ENCODE measurements at places on chromosomes 1 and 21.

- DNase-seq, result no peak
Observed at GRCh38 chr1:19844731-19845495, 29.8 kb upstream of the RNF186 start.

DNA sequence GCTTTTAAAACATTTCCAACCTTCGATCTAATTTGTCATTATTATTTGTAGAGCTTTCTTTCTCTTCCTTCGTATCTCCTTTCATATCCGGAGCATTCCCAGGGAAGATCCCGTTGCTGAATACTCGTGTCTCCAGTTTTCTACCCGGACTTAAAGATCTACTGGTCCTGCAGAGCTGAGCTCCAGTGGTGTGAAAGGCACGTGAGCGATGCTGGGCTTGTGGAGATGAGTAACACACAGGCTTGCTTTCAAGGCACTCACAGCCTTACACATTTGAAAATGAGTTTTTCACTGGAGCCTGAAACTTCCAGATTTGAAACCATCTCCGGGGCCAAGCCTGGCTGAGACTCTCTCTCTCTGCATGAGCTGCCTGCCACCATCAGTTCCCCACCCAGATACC is 428.3 kb downstream of the KIF26B start:
- no peak for DNase-seq

GRCh38 chr21:25733859-25734653 is 648 bp downstream of the ATP5PF start:
- peak; percentile 55 for DNase-seq

GRCh38 chr1:30679201-30679975 is 44.0 kb downstream of the MATN1 start:
- no peak for DNase-seq

DNA sequence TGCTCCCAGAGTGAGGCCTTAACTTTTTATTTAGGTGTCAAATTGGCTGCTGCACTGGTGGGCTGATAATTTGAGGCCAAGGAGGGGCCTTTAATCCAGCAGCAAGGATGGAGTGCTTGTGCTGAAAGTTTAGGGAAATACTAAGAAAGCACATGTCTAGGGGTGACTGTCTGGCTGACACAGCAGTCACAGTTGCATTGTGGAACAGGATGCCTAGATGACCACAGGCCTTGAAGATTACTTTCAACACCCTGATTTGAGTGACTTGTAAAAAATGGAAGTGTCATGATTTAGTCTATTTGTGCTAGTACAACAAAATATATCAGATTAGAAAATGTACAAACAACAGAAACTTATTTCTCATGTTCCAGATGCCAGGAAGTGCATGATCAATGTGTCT is 57.7 kb downstream of the ZNF697 start:
- no peak for DNase-seq

DNA sequence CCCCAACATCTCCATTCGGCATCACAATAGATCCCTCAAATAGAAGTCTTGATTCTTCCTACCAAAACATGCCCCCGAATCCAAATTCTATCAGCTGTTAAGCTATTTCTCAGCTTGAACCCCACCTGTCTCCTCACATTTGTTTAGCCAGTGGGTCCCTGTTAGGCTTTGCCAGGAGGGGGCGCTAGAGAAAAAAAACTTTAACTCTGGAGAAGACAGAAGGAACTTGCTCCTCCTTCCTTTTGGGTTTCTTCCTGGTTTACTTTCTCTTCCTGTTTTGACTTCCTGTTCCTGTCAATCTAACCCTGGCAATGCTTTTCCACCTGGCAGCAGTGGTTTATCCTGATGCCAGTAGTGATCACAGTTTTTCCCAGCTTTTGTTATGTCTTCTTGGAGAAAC is 95.6 kb upstream of the KCNK1 start:
- DNase-seq, result peak; percentile 23

GRCh38 chr21:34073749-34074282 is 438 bp downstream of the MRPS6 start:
- DNase-seq, result peak; percentile 49

DNA sequence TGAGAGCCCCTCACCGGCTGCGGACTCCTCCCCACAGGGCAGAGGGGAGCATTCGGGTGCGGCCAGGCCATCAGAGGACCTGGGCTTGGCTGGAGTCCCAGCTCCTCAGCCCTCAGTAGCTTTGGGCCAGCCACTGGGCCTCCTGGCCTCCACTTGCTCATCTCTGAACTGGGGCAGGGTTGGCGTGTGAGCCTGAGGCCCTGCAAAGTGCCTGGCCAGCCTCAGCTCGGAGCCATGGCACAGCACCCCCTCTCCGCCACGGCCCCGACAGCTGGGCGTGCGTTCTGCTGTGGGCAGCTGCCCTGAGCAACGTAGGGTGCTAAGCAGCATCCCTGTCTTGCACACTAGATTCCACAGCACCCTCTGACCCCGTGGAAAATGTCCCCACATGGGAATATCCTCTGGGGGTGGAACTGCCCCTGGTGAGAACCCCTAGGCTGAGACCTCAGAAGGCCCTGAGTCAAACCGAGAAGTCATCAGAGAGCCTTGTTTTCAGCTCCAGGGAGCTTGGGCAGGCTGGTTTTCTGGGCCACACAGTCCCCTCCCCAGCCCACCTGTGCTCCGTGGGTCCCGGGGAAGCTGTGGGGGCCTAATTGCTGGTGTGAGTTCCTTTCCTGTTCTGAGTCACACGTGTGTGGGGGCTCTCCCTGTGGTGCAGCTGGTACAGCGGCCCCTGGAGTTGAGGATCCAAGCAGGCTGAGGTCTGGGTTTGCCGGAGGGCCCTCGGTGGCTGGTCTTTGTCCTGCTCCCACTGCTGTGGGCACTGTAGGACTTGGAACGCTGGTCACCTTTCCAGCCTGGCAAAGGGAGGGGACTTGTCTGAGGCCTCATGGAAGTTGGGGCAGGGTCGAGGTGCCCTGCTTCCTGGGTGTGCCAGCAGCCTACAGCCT is 24.5 kb downstream of the TP73 start:
- DNase-seq, result peak; percentile 45

GRCh38 chr1:69711190-69711930 is 143.6 kb downstream of the LRRC7 start:
- DNase-seq, result no peak

DNA sequence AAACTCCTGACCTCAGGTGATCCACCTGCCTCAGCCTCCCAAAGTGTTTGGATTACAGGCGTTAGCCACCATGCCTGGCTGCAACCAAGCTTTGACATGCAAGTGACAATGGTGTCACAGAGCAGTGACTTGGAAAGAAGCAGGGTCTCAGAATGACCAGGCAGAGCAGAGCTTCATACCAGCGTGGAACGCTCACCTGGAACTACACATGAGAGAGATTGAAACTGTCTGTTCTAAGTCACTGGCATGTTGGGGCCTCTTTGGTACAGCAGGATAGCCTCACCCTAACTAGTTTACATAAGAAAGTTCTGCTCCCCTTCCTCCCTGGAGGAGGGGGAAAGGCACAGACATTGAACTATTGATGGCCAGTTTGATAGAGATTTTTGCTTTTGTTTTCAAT is 47.5 kb upstream of the ITPKB start:
- no peak for DNase-seq

DNA sequence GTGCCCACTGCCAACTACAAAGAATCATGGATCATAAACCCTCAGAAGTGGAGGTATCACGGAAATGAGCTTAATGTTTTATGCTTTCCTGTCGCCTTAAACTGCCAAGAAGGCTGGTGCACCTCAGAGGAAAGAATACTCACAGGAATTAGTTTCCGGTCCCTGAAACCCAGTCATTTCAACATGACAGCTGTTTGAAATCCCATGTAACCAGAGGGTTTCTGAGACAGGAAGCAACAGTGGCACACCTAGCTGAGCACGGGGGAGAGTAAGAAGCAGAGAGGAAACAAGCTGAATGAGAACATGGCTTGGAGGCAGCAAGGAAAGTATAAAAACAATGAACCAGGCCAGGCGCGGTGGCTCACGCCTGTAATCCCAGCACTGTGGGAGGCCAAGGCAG is 3.9 kb downstream of the JAK1 start:
- peak; percentile 32 for DNase-seq

DNA sequence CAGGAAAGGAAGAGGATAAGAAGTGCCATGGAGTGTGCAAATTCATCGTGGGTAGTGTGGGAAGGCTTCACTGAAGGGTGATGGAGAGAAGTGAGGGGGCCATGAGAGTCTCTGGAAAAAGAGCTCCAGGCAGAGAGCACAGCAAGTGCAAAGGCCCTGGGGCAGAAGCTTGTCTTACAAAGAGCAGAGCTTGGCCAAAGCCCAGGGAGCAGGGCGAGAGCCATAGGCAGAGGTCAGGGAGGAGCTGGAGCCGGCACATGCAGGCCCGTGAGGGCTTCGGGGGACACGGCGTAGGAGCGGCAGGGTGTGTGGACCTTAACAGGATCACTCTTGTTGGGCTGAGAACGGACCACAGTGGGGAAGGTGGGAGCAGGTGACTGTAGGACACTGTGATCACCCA is 83.7 kb upstream of the EDN2 start:
- no peak for DNase-seq

DNA sequence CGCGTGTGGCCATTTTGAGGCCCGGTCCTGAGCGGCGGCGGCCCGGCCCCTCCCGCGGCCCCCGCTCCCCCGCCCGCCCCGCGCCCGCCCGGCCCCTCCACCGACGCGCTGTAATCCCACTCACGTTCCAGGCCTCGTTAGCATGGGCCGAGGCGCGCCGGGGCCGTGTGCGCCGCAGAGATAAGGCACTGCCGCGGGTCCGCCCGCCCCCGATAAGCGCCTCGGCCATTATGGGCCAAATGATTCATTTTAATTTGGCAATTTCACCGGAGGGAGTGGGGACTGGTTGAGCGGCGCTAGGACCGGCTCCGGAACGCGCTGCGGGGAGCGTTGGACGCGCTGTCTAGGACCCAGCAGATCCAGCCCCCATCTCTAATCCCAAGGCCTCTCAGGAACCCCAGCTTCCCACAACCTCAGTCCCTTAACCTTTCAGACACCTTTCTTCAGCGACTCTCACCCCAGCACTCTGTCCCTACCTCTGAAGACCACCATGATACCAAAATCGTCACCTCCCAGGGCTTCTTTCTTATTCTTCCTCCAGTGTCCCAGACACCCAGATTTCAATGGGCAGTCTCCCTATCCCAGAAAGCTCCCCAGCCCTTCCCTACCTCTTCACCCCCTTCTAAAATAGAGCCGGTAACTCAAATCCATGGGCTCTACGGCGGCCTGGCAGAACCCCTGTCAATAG is at the start of gene TAL1:
TAL1 (minus strand) TSS at position 39 of the 688 bp plus-strand sequence. CDS start 6,337 bp downstream, outside the sequence.
- no peak for DNase-seq

DNA sequence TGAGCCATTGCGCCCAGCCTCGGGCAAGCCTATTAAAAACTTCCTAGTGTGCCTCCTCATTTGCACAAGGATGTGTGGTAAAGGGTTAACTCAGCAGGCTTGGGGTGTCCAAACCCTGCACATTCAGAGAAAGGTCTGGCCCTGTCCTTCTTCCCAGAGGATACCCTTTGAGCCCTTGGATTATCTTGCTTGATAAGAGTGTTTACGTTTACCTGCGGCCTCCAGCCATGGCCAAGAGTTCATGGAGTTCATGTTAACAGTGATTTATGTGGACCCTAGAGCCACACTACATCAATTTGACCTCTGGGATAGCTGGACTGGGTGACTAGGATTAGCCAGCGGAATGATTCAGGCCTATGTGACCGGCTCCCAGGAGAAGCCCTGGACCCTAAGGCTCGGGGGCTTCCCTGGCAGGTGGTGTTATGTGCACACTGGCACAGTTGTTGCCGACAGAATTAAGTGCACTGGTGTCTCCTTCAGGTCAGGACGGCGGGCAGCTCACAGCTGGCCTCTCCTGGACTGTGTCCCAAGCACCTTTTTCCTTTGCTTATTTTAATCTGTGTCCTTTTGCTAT is 7.7 kb upstream of the TCP10L start:
- DNase-seq, result no peak
